IPS-NIHi11 (cell line): ENCODE measurements at places on chromosomes 1 and 21.

DNA sequence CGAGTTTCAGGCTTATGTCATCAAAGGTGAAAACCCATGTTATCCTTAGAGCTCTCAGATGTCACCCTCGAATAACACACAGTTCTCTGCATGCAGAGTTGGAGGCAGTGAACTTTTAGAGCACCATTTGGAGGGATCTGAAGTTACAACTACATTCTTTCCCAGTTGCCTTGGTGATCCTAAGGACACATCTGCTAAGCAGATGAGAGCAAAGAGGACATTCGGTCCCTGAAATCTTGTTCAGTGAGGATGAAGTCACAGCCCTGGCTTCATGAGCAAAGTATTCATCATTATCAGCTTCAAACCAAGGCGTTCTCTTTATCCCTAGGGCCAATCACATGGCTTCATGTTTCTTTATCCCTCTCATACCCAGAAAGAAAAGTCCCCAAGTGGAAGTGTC, 23.1 kb upstream of the MCOLN2 start:
- no peak for DNase-seq

DNA sequence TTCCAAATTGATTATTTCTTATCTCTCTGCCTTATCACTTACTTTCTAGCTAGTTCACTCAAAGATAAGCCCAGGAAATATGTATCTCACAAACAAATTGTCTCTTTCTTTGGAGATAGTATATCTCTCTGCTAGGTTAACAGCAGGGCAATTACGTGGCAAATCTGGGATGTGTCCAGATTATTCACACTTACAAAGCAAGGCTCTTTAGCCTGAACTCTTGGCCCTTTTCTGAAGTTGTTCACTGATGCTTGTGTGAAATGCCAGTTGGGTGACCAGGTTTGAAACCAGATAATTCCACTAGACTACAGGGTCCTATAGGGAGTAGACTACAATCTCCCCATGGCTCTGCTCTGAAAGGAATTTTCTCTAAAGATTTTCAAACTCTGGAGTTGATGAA, 30.8 kb upstream of the FAM78B start:
- no peak for DNase-seq

DNA sequence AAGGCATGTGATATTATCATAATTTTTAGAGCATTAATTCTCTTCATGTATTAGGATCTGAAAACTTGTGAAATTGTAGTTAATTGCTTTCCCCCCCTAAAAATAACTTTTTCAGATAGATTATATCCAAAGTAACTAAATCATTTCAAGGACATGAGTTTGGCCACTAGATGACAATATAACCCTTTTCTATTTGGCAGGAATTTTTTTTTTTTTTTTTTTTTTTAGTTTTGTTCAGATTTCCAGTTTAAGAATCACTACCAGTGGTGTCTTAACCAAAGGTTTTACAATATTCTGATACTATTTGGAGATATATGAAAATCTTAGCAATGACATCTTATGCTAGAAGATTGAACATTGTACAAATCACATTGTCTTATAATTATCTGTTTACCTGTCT, 370.8 kb downstream of the AMY1C start:
- no peak for DNase-seq

GRCh38 chr1:111205714-111206050, 5.2 kb upstream of the DENND2D start:
- no peak for DNase-seq

- DNase-seq: no peak
These were observed 47.6 kb downstream of the KCNJ6 start for GRCh38 chr21:37868446-37869295.

DNA sequence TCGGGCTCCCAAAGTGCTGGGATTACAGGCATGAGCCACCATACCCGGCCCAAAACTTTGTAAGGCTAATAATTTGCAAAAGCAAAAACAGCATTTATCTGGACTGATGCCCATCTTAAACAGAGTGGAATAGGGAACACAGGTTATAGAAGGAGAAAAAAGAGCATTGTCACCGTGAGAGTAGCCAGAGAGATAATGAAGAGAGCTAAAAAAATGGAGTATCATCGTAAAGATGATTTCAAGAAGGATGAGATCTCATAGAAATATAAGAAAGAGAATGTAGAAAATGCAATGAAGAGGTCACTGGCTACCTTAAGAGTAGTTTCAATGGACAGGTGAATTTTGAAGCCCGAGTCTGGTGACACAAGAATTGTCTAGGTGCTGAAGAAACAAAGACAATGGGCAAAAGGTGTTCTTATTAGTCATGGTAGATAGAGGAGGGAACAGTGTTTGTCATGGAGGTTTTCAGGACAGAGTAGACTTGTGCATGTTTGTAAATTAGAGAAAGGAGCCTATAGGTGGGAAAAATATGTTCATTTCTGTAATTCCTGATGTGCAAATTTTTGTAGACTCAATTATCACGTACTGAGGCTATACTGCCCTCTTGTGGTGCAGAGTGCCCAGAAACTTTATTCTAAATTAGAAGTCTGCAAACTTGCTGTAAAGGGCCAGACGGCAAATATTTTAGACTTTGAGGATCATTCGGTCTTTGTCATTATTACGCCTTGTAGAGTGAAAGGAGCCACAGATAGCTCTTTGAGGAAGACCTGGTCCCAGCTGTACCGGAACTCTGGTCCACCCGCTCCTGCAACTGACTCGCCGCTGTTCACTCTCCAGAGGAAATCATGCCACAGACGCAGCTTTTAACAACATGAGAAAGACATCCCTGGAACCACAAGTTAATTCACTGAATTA, 8.1 kb upstream of the TMEM183A start:
- DNase-seq: peak; percentile 31

DNA sequence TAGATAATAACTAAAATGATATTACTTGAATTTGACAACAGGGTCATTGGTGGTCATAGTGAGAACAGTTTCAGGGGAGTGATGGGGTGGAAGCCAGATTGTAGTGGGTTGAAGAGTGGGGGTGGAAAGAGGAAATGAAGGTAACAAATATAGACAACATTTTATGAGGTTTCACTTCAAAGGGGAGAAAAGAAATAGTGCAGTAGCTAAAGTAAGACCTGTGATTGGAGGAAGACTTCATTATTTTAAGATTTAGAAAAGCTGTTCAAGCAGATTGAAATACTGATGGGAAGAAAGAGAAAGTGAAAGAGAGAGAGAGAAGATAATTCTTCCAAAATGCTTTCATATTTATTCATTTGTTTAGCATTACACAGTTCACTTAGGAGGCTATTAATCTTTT, 52.0 kb upstream of the KCNA3 start:
- DNase-seq: no peak
